NCI-H2081 (cell line): ENCODE measurements at places on chromosomes 7 and 10.

DNA sequence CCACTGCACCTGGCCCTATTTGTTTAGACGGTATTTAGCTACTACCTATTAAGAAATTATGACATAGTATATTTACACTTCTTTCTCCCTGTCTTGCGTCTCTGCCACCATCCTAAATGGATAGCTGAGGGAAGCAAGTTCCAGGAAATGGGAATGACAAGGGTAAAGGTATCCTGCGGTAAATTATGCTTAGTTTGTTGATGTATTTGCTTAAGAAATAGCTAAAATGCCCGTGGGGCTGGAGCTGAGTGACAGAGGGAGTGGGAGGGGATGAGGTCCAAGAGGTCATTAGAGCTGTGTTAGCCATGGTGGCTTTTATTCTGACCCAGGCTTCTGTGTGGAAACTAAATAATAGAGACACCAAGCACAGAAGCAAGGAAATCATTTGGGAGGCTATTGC, 29.0 kb upstream of the UBE2D1 start:
- DNase-seq = peak; percentile 64

GRCh38 chr7:34612661-34613060, 45.4 kb upstream of the NPSR1 start:
- no peak for DNase-seq

- no peak for DNase-seq
Measured at GRCh38 chr7:89826121-89826520, 328.1 kb upstream of the STEAP1 start.

DNA sequence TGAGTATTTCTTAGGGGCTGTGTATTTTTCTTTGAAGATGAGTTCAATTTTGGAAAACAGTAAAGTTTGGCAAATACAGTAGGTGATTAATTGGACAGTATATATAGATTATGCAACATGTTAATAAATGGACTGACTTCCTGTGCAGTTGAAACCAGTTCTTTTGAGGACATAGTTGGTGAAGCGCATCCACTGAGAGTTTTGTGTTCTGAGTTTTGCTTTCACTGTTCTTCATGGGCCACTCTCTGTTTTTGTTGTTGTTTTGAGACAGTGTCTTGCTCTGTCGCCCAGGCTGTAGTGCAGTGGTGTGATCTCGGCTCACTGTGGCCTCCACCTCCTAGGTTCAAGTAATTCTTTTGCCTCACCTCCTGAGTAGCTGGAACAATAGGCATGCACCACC, 109.0 kb downstream of the SDHAF3 start:
- DNase-seq = no peak

GRCh38 chr10:49379596-49380410, 16.1 kb downstream of the DRGX start:
- DNase-seq = no peak

DNA sequence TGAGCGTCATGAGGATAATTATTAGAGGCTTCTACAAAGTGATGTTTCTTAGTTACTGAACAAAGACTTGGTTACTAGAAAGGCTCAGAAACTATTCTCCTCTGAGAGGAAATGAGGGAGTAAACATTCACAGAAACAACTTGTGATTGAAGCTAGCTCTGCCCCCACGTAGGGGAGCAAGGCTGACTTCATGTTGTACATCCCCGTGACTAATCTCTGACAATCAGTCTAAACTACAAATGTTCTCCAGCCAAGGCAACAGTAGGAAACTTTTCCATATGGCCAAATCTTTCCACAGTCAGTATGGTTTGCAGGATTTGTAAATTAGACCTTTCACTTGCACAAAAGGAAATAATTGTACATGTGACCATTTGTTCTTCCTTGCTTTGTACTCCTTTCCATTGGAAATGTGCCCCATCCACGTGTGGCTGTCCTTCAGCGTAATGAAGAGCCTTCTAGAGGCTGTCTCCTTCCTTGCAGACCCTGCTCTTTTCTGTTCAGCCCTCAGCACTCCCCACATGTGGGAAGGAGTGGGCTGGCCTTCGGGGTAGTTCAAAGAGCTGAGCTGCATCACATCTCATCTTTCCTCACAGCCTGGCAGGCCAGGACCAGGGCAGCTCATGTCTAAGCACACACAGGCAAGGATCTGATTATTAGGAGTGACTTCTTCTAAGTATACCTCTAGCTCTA, 93.5 kb downstream of the PCGF5 start:
- no peak for DNase-seq

GRCh38 chr10:110556969-110557601, 10.4 kb upstream of the SMC3 start:
- DNase-seq = no peak

GRCh38 chr10:119686465-119687191, 35.4 kb downstream of the BAG3 start:
- DNase-seq = peak; percentile 75

DNA sequence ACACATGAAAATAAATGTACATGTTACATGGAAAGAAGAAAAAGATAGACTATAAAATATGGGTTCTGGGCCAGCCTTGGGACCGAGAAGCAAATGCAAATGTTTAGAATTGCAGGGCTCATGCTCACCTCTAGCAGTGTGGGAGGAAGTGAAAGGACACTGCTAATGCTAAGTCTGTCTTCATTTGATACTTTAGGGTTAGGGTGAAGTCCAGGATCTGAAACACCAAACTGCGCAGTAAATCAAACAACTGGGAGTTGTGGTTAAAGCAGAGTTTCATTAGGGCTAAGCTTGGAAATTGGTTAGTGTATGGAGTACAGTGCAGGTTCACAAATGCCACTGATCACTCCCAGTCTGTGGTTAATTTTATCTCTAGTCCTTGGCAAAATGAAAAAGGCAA, 73.2 kb upstream of the PDK4 start:
- DNase-seq = no peak

- DNase-seq = no peak
Measured at GRCh38 chr7:156848979-156849378, 44.0 kb downstream of the LMBR1 start.

DNA sequence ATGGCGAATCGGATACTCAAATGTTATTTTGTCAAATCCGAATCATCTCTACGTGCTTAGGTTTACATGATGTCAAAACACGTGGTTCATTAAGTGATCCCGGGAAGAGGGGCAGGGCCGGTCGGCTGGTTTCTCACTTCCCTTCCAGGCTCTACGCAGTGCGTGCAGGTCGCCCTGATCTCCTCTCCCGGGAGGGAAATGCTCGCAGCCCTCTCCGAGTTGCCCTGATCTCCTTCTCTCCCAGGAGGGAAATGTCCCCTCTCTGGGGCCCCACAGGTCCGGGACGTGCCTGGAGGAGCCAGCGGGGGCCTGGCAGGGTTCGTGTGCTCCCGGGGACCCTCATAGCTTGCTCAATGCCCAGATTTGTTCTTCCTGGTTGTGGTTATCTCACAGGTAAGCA, 202.7 kb downstream of the DNAJB6 start:
- no peak for DNase-seq

GRCh38 chr10:73413108-73413527, 740 bp downstream of the ANXA7 start:
- peak; percentile 47 for DNase-seq

GRCh38 chr10:90167174-90168064, 466.0 kb downstream of the KIF20B start:
- DNase-seq = no peak

- DNase-seq = no peak
Measured at GRCh38 chr7:32507414-32507813, 12.1 kb downstream of the AVL9 start.

GRCh38 chr10:91307489-91307888, 87.0 kb downstream of the PCGF5 start:
- no peak for DNase-seq

DNA sequence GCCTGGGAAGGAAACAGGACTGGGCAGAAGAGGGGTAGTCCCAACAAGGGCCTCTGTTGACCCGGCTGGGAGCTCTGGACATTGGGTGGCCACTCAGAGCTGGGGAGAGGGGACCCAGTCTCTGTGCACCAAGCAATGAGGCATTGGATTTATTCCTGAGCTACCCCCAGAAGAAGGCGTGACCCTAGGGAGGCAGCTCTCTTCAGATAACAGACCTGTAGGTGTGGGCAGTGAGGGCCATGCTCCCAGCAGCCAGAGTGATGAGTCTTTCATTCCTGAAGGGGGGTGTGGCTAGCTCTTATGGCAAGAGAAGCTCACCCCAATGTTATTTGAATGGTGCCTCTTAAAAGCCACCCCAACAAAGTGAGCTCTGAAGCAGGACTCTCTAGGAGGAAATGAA, 20.4 kb downstream of the TEX36 start:
- DNase-seq = no peak

- DNase-seq = no peak
Measured at GRCh38 chr7:128307061-128307460, 36.6 kb downstream of the RBM28 start.

GRCh38 chr10:97685395-97685958, 1.6 kb downstream of the AVPI1 start:
- DNase-seq = no peak

DNA sequence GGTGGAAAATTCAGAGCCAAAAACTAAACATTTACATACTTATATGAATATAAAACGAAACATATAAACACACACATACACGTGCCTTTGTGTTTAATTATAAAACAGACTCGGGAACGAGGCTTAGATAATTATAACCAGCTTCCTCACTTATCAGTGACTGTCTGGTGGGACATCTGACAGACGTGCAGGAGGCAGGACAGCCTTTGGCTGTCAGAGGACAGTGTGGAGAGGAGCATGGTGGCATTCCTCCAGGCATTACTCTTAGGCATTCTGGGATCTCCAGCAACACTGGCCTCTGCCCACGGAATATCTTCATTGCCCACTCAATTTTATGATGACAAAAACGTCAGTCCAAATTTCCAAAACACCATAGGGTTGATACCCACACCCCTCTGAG, 262.2 kb upstream of the NFE2L3 start:
- DNase-seq = no peak

DNA sequence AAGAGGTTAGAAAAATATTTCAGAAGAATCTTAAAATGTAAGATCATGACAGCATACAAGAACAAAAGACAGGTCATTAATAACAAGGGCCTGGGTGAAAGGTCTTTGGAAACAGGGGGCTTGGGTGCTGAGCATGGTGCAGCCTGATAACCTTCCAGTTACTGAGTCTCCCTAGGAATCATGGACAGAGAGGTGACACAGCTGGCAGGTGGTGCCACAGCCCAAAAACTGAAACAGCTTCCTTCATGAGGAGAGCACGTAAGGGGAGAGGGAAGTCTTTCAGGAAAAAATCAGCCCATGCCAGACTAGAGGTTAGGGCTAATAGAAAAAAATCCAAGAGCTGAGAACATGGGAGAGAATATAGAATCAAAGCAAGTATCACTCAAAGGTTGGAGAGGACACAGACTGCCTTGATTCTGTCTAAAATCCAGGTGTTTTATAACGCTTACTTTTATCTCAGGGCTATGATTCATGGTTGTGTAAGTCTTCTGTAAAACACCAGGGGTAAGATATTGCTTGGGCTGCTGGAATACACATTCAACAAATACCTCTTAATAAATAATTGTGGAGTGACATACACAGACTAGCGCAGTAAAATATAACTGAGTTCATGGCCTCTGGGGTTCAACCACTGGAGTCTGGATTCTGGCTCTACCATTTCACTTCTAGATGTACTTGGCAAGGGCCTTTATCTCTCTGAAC, 88.1 kb downstream of the SEMA3C start:
- DNase-seq = no peak

- no peak for DNase-seq
Measured at GRCh38 chr10:786633-787474, 97.4 kb upstream of the DIP2C start.

DNA sequence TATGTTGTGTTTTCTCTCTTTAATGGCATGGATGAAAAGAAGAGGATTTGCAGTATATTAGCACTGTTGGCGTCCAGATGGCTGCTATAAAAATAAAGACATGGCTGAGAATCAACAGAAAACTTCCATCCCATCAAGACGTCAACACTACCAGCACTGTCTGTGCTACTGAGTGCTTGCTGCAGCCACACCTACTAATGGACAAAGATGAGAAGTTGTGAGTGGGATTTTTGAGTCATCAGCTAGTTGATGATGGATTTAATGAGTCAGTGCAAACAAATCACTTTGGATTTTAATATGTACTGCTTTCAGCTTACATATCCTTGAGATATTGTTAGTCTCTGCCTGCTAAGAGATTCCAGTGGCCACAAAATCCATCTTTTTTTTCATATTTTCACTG, 631.0 kb upstream of the ANKRD30A start:
- DNase-seq = no peak

GRCh38 chr7:36777855-36778254, 53.6 kb upstream of the AOAH start:
- no peak for DNase-seq

- DNase-seq = no peak
Measured at GRCh38 chr7:24102988-24103387, 181.0 kb upstream of the NPY start.

DNA sequence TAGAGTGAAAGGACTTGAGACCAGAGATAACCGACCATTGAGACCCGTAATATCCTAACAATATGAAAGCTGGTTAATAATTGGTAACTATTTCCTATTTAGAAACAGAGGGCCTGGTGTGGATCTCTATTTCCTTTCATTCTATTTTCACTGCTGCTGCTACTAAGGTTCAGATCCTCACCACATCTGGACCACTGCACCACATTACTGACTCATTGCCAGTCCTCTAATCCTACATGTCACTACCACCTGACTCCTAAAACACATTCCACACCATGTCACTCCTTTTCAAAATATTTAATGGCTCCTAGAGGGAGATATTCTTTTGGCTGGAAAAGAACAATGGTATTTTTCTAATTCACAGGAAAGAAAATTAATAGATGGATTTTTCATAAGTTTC, 6.4 kb downstream of the USP54 start:
- no peak for DNase-seq

- DNase-seq = no peak
Measured at GRCh38 chr10:72238392-72239175, 22.5 kb upstream of the ASCC1 start.

- DNase-seq = no peak
Measured at GRCh38 chr7:135575296-135575695, 17.6 kb downstream of the NUP205 start.

GRCh38 chr7:128103498-128104107, 72.4 kb upstream of the LRRC4 start:
- DNase-seq = no peak

DNA sequence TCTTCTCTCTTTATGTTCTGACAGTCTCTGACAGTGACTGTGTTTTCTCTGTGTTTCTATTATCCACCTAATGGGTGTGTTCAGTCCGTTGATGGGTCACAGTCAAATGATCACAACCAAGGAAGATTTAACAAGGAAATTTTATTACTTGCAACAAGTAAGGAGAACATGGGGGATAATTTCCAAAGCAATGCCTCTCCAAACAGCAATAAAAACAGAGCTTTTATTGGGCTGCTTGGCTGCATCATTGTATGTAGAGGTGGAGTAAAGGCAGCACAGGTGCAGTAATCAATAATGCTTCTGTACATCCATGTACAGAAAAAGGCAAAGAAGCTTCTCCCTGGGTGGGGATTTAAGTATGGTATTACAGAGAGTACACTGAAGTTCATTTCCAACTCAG, 1525.6 kb downstream of the REEP3 start:
- no peak for DNase-seq

GRCh38 chr10:56449770-56450169, 88.7 kb upstream of the ZWINT start:
- DNase-seq = no peak
